ENCODE measurements at places on chromosomes 4 and X. TPM values are rescaled to one million over a fixed set of nuclear protein-coding genes. Genes with fewer than 3 reads are reported as not detected.

The RP2 gene
- total RNA-seq, result 13.8 TPM

The CENPVL2 gene
- not detected for total RNA-seq

The NEXMIF gene
- 1.8 TPM for total RNA-seq

The C4orf50 gene
- total RNA-seq, result under 0.01 TPM

The TMEM35A gene
- 0.15 TPM for total RNA-seq

All from breast epithelium (tissue), 4 donors.